ENCODE measurements at places on chromosomes 3 and 15.

DNA sequence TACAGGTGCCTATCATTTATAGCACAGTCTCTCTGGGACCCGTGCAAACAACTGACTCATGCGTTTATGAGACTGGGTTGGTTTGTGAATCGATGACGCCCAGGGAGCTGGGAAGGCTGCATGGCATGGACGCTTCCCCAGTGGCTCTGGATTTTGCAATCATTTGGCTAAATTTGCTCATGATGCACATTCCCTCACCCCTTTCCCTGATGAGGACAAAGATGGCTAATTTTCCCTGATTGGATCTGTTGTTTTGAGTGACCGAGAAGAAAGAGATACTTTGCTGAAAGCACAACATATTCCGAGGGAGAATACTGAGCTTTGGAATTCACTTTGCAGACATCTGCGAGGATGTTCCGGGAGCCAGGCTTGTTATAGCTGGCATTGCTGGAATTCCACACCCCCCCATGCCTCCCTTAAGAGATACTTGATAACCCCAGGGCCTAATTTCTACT lies 51.1 kb downstream of the CGNL1 start:
- DNase-seq = no peak

GRCh38 chr3:151644020-151644620 lies 89.6 kb upstream of the AADACL2 start:
- DNase-seq = no peak

DNA sequence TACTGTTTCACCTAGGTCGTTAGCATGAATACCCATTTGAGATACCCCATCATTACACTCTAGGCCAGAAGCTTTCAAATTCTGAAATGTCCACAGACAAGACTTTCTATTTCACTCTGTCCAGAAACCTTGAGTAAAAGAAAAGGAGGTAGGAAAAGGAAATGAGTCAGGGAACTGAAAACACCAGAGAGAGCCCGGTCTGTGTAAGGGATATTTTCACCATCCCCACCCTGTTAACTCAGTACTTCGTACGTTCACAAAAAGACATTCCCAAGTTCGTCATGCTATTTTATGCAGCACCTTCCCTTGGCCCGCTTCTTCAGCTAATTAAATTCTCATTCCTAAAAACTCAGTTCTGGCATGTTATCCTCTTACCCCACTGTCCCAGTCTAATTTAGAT lies 89.4 kb upstream of the SOX2 start:
- DNase-seq = no peak

- DNase-seq = no peak
Observed at GRCh38 chr3:10570196-10570946, 65.0 kb upstream of the ATP2B2 start.

GRCh38 chr3:69212411-69213160 lies 90.2 kb upstream of the LMOD3 start:
- no peak for DNase-seq

GRCh38 chr3:178736300-178736699 lies 200.1 kb downstream of the KCNMB2 start:
- no peak for DNase-seq

DNA sequence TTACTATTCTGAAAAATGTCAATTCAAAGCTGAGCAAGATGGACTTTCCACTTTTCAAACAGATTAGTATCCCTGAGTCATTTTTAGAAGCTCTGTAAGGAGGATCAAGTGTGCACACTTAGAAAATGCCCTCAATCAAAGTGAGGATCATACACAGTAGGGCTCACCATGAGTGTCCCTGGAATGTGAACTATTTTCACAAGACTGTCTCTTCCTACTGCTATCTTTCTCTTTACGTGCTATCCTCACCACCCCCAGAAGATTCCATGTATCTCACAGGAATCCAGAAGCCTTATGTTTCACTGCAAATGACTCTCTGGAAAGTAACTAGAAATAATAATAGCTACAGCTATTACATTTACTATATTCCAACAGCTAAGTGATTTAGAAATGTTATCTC lies 349.9 kb upstream of the TGFBR2 start:
- DNase-seq = no peak

DNA sequence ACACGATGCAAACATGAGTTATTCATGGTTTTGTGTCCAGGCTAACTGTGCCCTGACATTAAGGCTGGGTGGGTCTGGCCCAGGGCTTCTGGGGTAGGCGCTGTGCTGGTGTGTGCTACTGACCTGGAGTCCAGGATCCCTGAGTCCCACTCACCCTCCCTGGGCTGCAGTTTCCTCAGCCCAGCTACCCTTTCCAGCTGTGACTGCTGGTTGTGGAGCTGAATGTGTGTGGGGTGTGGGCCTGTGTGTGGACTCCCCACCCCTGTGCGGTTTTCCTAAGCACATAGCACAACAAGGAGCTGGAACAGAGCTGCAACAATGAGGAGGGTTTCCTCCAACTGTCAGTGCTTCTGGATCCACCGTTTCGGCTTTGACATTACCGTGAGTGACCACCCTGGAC lies 38.0 kb downstream of the SMAD3 start:
- no peak for DNase-seq

- no peak for DNase-seq
Observed at GRCh38 chr3:24622696-24623225, 128.1 kb upstream of the THRB start.

- no peak for DNase-seq
Observed at GRCh38 chr3:195847055-195847950, 35.6 kb upstream of the MUC4 start.

DNA sequence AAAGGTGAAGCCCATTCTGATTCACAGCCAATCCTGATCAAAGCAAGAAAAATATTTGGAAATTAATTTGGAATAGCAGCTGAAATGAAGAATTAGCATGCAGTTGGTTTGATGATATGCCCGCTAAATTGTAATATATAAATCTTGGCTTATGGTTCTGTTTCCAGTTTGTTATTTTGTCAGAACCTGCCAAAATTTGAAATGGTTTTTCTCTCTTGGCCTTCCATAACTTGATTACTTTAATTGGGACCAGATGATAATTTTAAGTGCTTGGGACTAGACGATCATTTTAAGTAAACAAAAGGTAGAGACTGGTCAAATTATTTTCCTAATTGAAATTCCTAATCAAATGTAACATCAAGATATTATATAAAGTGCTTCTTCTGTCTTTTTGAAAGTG lies 842.4 kb downstream of the TBL1XR1 start:
- no peak for DNase-seq

Measured in activated naive CD4-positive, alpha-beta T cell (primary cell).